ENCODE measurements at places on chromosomes 7 and 10.

GRCh38 chr10:116817780-116818343 is 31.4 kb upstream of the ENO4 start:
- DNase-seq = no peak

DNA sequence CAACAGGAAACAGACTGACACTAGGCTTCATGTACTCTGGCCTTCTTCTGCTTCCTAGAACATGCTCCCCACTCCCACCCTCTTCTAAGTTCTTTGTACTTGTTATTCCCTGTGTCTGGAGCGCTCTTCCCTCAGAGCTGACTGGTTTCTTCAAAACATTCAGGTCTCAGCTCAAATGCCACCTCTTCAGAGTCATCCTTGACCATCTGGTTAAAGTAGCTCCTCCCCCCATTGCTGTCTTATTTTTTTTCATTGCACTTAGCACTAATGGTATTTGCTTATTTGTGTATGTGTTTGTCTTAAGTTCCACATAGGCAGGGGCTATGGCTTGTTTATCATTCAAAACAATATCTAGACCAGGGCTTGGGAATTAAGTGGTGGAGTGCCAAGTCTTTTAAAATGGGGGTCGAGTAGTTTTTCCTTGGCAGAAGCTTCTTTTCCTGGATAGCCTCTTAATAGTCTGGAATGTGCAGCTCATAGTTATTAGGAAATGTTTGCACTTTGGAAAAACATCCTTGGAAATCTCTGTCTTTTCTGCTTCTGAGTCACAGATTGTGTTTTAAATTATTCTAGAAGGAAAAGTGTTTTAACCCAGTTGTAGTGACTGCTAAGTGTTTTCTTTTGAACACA is 60.0 kb downstream of the RALA start:
- DNase-seq = no peak

DNA sequence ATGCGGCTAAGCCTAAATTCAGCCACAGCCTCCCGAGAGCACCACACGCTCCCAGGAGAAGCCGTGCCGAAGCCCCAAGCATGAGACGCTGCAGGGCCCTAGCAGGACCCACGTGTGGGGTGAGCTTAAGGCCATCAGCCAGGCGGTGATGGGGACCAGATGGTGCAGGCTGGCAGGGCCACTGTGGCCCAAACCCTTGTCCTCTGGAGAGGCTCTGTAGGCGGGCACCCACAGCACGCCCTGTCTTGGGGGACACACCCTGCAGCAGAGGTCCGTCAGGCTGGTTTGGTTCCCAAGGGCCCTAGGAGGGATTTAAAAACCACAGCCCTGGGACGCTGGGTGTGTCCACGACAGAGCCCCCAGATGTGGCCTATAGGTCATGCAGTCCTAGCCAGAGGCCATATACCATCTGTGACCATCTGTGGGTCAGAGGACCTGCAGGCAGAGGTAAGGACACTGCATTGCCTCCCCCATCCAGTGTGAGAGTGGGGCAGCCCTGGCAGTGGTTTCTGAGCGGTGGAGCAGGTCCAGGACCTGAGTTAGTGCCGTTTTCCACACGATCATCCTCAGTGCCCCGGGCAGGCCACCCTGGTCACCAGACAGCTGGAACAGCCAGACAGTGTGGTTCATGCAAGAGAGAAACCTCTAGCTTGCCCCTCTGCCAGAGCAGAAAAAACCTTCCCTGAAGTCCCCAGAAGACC is 39.6 kb upstream of the INPP5A start:
- no peak for DNase-seq

GRCh38 chr7:94289071-94289470 is 105.6 kb upstream of the COL1A2 start:
- DNase-seq = no peak

DNA sequence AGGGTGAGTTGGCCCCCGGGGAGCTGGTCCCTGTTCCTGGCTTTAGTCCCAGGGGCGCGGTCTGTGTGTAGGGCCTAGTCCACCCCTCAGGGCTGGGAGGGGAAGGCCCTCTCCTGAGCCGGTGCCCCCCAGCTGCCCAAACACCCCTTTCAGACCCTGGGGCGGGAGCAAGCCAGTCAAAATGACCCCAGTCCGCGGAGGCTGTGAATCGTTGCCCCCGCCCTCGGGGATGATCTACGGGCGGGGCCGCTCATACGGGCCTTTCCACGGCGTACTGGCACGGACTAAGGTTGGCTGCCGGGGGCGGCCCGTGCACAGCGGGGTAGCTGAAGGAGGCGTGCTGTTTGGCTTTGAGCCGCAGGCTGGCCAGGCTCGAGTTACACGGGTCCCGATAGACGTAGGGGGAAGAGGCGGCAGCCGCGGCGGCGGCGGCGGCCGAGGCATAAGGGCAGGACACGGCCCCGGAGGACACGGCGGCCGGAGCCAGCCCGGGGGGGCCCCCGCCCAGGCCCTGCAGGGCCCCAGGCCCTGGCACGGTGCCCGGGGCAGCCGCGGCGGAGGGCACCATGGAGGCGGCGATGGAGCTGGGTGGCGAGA is 4.3 kb downstream of the ELOVL3 start:
- DNase-seq = no peak

DNA sequence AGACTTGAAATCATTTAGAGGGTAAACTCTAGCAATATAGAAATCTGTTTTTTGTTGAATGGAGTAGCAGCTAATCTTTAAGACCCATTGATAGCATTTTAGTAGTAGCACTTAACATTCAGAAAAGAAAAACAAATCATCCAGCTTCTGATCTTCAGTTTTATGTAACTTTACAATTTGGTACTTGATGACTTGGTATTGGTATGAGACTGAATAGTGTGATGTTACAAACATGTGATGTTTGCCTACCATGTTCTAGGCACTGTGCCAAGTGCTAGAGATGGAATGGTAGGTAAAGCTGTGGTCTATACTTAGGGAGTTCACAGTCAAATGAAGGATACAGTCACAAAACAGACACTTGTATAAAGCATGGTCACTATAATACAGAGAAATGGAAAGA is 21.3 kb downstream of the ZEB1 start:
- DNase-seq = no peak

DNA sequence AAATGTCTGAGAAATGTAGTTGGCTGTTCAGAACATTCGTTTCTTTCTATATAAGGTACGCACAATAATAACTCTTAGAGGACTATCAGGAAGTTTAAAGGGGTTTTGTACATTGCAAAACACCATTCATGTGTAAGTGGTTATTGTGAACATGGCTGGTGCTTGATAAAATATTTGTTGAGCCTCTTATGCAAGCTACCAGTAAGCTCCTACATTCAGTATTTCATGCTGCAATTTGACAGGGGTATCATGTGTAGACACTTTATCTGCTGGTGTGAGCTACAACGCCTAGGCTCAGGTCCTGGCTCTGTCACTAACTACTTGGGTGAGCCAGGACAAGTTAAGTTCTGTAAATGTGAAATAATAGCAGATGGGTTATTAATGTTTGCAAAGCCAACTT is 75.5 kb downstream of the MAP3K8 start:
- DNase-seq = no peak
